Tibial artery (tissue), 4 donors: ENCODE measurements at places on chromosomes 16 and 17.
A peak's percentile ranks its signal among the peaks of the same experiment; 100 is the strongest.

DNA sequence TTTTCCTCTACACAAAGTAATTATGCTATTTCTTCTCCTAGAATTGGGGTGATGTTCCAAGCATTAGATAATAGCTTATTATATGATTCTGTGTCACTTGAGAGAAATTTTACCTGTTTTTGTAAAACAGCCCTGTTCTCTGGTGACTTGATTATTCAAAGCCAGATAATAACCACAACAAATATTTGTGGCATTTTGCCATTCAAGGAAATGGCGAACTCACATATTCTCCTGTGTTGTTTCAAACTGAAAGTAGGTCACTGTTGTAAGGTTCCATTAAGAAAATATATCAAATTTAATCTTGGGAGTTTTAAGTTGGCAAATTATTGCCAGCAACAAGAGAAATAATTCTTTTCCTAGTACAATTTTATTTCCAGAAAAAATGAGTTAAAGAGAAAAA lies 124.8 kb downstream of the STXBP4 start:
- no peak for DNase-seq

GRCh38 chr16:49842972-49843371 lies 12.9 kb downstream of the ZNF423 start:
- DNase-seq = no peak

- no peak for DNase-seq
Measured at GRCh38 chr17:69473841-69474831, 59.6 kb downstream of the MAP2K6 start.

GRCh38 chr17:1690544-1691221 lies 6.0 kb upstream of the PRPF8 start:
- DNase-seq = no peak

DNA sequence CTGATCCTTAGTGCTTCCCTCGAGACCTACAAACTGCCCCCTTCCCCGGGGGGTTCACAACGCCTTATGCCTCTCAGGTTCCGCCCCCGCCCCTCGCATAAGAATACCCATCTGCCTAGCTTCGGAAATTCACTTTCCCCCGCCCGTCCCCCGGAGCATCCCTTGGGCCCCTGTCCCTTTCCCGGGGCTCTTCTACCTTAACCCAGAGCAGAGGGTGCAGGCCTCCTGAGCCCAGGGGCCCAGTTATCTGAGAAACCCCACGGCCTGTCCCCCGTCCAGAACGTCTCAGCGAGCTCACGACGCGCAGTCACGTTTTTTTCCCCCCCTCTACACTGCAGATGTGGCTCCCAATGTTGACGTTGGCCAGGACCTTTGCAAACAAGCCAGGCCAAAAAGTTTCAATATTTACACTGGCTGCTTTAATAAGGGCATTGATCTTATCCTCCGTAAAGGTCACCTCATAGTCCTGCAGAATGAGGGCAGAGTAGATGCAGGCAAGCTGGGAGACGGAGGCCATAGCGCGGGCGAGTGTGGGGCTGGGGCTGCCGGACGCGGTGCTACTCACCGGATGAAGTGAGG lies 1.4 kb upstream of the NBR1 start:
- DNase-seq = peak; percentile 29

- no peak for DNase-seq
Measured at GRCh38 chr16:13791095-13791494, 128.9 kb upstream of the ERCC4 start.

- no peak for DNase-seq
Measured at GRCh38 chr17:58491510-58492045, 3.4 kb upstream of the HSF5 start.

- no peak for DNase-seq
Measured at GRCh38 chr17:37375706-37376105, at the start of gene C17orf78. TSS of gene C17orf78 (plus strand) at chr17:37375985. CDS start at chr17:37376093, 108 bp downstream.

GRCh38 chr17:55764610-55765009 lies 13.8 kb downstream of the PCTP start:
- no peak for DNase-seq

DNA sequence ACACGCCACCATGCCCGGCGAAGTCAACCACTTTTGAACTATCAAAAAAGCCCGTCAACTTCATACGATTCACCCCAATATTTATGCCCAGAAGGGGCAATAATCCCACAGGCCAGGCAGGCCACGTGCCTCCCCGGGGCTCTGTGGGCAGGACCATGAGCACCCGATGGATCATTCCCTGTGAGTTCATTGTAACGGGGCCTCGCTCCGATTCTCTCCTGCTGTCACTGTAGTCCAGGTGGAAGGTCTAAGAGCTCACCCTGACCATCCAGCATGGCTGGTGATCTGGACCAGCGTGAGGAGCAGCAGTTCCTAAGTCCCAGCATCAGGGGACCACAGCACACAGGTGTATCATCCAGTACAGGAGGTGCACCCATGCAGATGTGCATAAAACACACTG lies 77.5 kb upstream of the DOC2B start:
- DNase-seq = no peak

DNA sequence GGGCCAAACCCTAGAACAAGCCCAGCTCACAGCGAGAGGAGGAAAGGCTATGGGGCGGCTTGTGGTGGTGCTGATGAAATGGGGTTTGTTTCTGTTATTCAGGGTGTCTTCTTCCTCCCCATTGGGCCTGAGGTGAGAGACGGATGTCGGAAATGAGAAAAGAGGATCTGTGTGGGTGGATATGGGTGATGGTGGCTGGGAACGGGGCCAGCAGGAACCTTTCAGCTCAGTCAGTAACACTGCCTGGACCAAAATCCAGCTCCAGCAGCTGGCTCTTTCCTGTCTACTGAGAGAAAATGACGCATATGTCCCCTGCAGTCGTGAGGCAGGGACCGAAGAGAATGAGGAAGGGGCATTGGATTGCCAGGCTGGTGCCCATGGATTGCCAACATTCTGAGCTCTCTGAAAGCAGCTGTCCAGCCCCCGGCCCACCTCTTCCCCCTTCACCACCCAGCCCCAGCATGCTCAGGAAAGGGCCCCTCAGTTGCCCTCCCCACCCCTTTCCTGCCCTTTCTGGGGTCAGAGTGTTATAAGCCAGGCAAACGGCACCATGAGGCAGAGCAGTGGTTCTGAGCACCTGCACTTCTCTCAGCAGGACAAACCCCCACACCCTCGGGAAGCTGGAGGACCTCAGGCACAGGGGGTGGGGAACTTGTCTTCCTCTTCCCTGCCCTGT lies 4.0 kb downstream of the MYH3 start:
- no peak for DNase-seq

DNA sequence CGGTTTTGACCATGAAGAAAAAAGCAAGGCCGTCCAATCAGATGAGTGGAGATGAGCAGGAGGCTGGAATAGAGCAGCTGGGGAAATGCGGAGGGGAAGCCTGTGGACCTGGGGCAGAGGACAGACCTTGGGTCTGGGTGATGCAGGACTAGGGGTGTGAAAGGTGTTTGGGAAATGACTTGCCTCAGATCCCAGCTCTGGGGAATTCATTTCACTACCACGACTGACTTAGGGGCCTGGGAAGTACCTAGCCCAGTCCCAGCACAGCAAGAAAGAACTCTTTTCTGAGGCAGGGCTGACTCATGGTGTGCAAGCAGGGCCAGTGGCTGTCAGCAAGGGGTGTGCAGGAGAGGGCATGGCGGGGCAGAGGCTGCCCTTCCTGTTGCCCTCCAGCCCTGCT lies 14.8 kb downstream of the DNAI2 start:
- no peak for DNase-seq

DNA sequence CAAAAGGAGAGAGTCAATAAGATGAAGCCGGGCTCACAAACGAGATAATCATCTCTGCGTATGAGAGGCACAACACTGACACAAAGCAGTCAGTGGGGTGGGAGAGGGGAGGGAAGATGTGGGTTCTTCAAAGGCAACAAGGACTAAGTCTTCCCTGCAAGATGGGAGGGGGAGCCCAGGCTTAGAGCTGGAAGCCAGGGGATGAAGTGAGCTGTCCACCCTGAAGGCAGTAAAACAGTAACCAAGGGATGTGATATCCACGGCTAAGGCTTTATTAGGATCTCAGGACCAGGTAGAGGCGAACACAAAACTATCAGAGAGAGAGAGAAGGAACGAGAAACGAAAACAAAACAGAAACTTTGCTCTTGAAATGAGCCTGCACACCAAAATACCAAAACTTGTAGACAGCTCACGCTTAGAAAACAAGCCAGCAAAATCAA lies 115.9 kb downstream of the DYNLRB2 start:
- DNase-seq = no peak

- no peak for DNase-seq
Measured at GRCh38 chr16:57944970-57945739, 25.8 kb downstream of the CNGB1 start.

DNA sequence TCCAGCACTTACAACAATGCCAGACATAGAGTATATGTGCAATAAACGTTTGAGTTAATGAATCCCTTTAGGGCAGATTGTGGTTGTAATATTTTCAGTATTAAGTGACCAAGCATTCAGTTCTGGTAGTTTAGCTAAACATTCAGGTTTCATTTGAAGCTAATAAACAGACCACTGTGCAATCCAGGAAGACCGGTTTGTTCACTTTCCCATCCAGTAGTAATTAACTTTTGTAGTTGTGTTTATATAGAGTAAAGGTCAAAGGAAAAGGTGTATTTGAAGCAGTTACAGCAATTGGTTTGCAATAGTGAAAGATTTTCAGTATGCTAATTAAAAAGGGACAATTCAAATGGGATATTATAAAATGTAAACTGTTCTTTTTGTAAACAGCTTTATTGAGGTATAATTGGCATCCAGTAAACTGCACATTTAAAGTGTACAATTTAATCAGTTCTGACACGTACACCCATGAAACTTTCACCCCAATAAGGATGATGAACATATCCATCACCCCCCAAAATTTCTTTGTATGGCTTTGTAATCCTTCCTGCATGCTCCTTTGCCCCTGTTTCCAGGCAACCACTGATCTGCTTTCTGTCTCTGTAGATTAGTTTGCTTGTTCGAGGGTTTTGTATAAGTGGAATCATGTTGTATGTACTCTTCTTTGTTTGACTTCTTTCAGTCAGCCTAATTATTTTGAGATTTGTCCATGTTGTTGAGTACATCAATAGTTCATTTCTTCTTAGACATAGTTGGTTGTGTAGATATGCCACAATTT lies 26.3 kb downstream of the MRTFB start:
- DNase-seq = no peak

DNA sequence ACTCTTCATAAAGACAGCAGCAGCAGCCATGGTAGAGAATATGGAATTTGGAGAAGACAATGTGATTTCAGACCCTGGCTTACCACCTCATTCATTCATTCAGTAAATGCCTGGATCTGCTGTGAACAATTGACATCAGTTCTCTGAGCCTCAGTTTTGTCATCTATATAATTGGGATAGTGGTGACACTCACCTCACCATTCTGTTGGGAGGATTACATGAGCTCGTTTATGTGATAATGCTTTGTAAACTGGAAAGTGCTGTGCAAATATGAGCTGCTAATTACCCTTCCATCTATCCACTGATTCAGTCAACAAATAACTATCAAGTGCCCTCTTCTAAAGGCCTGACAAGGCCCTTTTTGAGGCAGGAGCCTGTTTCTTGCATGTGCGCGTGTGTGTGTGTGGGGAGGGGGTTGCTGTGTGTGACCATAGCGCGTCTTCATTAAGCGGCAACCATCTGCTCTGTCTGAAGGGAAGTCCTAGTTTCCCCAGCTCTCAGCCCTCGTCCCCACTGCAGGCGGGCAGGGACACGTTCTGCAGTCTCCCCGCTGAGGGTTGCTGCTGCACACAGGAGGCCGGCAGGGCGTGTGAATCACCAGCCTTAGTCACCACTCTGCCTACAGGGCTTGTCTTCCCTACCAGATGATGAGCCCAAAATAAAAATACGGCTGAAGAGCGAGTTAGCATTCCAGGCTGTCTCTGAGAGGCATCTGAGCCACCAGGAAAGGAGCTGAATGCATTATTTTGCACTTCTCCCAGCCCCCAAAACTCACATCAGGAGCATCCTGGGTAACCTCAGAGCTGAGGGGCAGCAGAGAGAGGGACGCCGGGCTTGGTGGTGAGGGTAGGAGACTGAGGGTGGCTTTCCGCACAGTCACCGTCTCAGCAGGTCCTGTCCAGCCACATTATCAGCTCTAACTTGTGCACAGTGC lies 19.9 kb downstream of the ARL4D start:
- DNase-seq = peak; percentile 86

DNA sequence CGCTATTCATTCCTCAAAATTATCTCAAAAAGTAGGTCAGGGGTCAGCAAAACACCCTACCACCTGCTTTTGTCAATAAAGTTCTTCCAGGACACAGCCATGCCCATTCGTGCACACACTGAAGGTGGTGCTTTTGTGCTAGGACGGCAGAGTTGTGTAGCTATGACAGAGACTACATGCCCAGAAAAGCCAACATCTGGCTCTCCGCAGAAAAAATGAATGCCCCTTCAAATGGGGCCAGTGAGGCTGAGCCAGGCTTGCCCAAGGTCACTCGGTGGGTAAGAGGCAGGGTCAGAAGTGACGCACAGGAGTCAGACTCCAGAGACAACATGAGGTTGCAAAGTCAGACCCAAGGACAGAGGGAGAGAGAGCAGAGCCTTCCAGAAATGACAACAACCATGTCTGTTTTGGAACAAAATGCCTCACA lies 200.1 kb downstream of the XYLT1 start:
- no peak for DNase-seq

DNA sequence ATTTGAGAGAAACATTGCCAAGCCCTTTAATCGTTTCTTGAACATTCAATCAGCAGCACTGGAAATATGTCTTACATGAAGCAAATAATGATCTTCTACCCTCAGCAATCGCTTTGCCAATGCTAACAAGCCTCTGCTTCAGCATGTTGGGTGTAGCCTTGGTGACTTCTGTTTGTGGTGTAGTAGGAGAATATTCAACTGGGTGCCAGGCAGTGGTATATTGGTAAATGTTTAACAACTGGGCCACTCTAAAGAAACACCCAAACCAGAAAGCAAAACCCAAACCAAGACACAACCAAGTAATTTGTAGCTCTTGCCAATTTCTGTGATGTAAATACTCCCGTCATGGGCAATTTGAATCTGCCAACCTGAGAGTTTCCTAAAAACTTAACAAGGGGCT lies 9.7 kb downstream of the CDH13 start:
- no peak for DNase-seq

- no peak for DNase-seq
Measured at GRCh38 chr17:14792746-14793145, 472.4 kb downstream of the PMP22 start.

- DNase-seq = no peak
Measured at GRCh38 chr17:65538675-65539529, 22.5 kb downstream of the AXIN2 start.

GRCh38 chr16:17143546-17144419 lies 327.0 kb downstream of the XYLT1 start:
- DNase-seq = no peak
